Liver (tissue), 10 donors: ENCODE measurements at places on chromosomes 12 and 14. TPM values are rescaled to one million over a fixed set of nuclear protein-coding genes. Genes with fewer than 3 reads are reported as not detected.

Gene PIANP
- total RNA-seq: not detected

Gene DAAM1
- 20.9 TPM for total RNA-seq

Gene MANSC4
- total RNA-seq: not detected

Gene KCNA1
- not detected for total RNA-seq

Gene NID2
- total RNA-seq: 15.4 TPM

Gene SLC5A8
- not detected for total RNA-seq

Gene CCDC175
- not detected for total RNA-seq

DNA sequence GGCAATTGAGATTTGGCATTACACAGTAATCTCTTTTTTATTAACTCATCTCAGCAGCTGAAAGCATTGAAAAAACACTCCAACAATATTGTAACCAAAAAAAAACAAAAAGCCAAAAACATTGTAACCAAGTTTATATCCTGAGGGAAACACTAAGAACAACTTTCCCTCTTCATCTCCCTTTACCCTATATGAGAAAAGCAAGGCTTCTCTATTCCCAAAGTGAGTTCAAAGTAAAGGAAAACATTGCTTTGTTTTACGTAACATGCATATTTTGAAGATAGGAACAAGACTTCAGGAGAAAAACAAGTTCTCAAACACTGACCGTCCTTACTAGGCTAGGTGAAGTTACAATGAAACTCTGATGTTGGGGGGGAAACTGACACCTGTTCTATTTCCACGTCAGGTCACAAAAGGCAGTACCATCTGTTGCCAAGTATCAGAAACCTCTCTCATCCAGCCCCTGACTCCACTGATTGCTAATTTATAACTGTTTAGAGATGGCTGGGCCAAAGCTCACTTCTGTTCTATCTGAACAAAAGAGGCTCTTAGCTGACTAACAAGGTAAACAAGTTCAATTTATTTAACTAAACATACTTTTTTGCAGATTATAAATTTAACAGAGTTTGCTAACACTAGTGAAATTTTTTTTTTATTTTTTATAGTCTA, 67.9 kb upstream of the PLXNC1 start:
- DNase-seq: no peak

GRCh38 chr12:124637581-124637981, 70.2 kb upstream of the NCOR2 start:
- no peak for DNase-seq

- no peak for DNase-seq
Measured at GRCh38 chr14:22544881-22545420, 44.1 kb downstream of the DAD1 start.

- no peak for DNase-seq
Measured at GRCh38 chr14:102209224-102209966, 69.7 kb downstream of the WDR20 start.

GRCh38 chr14:87800216-87800615, 192.8 kb downstream of the GALC start:
- no peak for DNase-seq

DNA sequence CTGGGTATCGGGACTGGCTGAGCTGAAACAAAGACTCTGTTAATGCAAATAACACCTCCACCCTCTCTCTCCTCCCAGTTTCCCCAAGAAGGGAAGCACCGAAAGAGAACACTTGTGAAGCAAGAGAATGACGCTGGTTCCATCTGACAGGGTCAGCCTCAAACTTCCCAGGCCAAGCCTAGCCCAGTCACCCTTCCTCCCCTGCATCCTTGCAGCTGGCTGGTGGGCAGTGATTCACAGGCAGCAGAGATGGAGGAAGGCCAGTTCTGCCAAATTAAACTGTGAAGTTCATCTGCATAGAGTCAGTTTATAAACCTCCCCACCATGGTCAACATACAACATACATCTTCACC, 2.8 kb downstream of the LRRC74A start:
- DNase-seq: no peak

- no peak for DNase-seq
Measured at GRCh38 chr14:100629696-100630095, 42.5 kb upstream of the BEGAIN start.

DNA sequence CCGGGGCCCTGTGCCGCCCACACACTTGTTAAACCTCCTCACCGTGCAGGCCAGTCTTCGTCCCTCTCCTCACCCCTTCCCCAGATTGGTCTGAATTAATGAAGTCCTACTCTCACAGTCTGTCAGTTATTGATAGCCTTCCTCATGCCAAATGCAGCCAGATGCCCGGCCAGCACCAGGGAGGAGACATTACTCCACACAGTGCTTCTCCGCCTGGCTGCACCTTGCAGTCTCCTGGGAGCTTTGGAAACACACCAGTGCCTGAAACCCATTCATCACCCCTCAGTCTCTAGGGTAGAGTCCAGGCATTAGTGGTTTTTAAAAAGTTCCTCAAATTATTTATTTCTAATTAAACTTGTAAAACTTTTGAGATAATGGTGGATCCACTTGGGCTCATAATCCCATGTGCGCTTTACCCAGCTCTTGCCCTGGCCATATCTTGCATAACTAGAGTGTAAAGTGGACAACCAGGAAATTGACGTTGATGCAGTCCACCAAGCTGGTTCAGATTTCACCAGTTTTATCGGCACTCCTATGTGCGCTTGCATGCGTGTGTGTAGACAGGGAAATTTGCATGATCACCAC, 38.2 kb upstream of the TSPAN9 start:
- no peak for DNase-seq

DNA sequence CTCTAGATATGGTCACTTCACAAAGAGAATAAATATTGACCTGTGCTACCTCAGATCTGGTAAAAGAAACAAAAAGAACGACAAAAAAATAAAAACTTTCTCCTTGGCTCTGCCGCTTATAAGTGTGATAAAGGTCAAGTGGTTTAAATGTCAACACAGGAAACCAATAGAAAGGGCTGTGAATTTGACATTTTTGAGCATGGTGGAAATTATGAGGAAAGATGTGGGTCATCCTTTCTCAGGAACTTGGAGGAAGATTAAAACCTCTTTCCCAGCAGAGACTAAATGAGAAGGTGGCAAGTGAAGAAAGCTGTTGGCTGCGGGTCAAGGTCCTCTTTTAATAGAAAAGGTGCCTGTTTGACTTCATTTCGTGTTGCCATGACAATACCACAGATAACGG, 28.2 kb downstream of the TESPA1 start:
- no peak for DNase-seq

GRCh38 chr14:99698236-99698635, 14.1 kb downstream of the CYP46A1 start:
- DNase-seq: no peak

DNA sequence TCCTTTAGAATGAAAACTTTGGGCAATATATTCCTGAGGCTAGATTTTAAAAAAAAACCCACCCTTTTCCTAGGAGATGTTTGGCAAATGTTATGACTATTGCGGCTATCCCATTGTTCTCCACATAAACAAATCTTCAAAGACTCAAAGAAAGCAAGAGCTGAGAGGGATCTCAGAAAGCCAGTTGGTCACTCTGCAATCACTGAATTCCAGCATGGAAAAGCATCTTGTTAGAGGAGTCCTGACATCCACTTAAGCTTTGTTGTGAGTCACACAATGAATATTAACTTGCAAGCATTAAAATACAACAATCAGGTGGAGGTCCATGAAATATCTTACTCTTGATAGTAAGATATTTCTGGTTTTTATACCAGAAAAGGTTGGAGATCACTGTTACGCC, 11.0 kb upstream of the PTPRB start:
- no peak for DNase-seq

GRCh38 chr12:54870048-54870447, 15.7 kb downstream of the MUCL1 start:
- no peak for DNase-seq

GRCh38 chr12:100795174-100795799, 711 bp downstream of the ANO4 start:
- no peak for DNase-seq

DNA sequence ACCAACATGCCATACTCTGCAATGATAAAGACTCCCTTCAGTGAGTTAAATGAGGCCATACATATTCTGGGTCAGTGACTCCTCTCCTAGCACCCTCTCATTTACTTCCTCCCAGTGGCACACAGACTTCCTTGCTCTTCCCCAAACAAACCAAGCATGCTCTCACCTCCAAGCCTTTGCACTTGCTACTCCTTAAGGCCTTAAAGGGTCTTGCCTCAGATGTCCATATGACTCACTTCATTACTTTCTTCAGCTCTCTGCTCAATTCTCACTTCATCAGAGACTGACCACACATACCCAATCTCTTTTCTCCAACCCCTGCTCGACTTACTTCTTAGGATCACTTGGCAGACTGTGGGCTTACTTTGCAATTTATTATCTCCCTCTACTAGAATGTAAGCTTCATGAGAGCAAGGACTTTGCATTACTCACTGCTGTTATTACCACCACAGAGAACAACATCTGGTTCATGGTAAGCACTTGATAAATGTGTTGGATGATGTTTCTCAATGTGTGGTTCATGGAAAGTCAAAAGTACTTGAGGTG, 22.8 kb downstream of the DDX24 start:
- no peak for DNase-seq

DNA sequence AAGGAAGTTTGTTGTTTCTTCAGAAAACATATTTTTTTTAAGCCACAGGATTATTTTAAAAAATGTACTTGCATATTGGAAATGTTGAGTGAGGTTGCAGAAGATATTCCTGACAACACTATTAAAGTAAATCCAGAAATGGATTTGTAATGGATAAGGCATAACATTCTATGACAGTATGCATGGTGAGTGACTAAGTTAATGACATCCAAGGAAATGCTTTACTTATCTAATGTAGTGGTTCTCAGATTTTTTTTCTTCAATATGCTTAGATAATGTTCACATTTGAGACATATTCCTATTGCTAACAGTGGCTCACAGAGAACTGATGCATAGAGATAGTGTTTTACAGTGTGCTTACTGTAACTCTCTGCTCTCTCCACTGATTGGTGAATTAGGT, 49.4 kb downstream of the ZDHHC17 start:
- no peak for DNase-seq

DNA sequence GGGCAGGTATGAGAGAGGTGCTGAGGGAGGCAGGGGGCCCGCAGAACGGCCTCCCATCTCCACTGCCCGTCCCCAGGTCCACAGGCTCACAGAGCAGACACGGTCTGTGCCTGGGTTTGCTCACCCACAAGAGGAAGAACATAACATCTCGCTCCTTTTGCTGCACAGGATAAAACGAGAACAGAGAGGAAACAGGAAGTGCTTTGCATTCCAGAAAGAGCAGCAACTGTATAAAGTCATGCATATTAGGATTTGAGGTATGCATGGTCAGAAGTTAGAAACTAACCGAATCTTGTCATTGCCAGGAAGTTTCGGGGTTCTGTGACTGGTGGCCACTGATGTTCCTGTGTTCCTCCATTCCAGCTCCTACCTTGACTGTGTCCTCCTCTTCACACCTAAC, 25.0 kb downstream of the NTF3 start:
- no peak for DNase-seq

- peak; percentile 62 for DNase-seq
Measured at GRCh38 chr14:72892879-72893635, 844 bp downstream of the DPF3 start.

DNA sequence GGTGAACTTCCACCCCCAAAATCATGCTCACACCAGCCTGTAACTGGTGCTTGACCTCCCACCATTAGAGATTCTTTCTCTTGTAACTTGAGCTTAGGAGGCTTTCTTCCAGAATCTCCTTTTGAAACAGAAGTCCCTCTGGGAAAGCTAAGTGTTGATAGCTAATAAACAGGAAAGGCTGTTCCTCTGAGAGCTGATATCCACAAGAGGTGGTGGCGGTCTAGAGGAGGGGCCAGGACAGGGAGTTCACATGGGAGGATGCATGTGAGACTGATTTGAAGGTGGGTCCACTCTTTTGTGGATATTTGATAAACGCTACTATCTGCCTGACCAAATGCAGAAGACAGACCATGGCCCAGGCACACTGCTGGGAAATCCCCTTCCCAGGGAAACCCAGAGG, 10.2 kb upstream of the PRMT8 start:
- no peak for DNase-seq

- no peak for DNase-seq
Measured at GRCh38 chr14:103149351-103150237, 26.3 kb downstream of the TNFAIP2 start.

- no peak for DNase-seq
Measured at GRCh38 chr12:109126784-109127183, 10.4 kb downstream of the ACACB start.

DNA sequence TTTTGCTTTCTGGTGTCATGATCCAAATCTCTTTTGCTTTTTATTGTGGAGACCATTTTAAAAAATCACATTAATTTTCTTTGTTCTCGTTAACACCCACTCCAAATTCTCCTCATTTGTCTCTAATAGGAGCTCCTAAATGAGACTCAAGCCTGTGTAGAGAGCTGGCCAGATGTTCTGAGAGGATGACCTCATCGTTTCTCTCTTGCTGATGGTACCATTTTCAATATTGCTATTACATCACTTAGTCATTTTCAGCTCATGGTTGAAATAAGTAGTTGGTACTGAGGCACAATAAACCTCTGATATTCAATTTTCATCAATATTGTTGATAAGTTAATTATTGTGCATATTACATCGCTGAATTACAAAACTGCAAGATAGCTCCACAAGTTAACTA, 31.5 kb downstream of the SPTB start:
- no peak for DNase-seq
